ENCODE measurements at places on chromosomes 5 and 9.

DNA sequence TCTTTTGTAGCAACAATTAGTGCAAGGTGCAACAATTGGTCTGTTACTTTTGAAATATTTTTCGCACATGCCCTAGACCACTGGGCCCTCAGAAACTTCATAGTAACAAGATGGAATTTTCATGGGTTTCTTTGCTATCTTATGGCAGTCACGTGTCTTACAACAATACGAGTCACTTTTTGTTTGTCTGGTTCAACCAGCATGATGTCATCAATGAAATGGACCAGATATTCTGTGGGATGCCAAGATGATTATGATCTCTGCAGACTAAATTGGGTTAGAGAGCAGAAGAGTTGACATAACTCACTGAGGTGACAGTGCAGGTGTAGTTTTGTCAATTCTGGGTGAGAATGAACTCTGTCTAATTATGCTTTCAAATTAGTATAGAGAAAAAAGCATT, 239.6 kb upstream of the RIOK2 start:
- no peaks in the 10 kb centered on the region for H3K4me1 ChIP-seq
- no peak for DNase-seq
- H3K27ac ChIP-seq, result no peak overlapping the region

DNA sequence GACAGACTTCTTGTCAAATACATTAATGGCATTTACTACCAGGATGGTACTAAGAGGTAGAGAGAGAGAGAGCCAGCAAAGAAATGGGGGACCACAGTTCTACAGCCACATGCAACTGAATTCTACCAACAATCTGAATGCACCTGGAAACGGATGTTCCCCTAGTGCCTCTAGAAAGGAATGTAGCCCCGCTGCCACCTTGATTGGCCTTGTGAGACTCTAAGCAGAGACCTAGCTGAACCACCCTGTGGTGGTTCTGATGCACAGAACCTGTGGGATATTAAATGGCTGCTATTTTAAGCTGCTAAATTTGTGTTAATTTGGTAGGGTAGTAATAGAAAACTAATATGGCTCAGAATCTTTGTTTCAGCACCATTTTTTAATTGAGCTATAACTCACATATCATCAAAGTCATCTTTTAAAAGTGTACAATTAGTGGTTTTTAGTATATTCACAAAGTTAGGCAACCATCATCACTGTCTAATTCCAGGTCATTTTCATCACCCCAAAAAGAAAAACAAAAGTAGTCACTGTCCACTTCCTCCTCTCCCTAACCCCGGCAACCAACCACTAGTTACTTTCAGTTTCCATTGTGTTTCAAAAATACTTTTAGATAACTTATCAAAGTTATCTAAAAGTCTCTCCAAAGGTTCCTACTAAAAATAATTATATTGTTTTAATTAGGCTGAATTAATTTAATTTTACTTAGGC, 51.7 kb downstream of the CPLANE1 start:
- peak; percentile 74 for DNase-seq
- H3K36me3 ChIP-seq, result no peaks in the 10 kb centered on the region
- H3K27me3 ChIP-seq, result no peaks in the 10 kb centered on the region
- H3K4me3 ChIP-seq, result peak overlapping the region; percentile 80
- H3K27ac ChIP-seq, result peak overlapping the region; percentile 31

GRCh38 chr5:75053304-75054133, 1.2 kb upstream of the GCNT4 start:
- H3K4me3 ChIP-seq, result peak overlapping the region; percentile 93
- peak overlapping the region; percentile 88 for H3K27ac ChIP-seq
- H3K36me3 ChIP-seq, result peaks cover 4% of the 10 kb centered on the region
- H3K4me1 ChIP-seq, result peaks cover 85% of the 10 kb centered on the region
- DNase-seq, result peak; percentile 76
- H3K27me3 ChIP-seq, result no peaks in the 10 kb centered on the region

GRCh38 chr5:10562201-10563109, 1.4 kb upstream of the ANKRD33B start:
- peaks cover 4% of the 10 kb centered on the region for H3K27me3 ChIP-seq
- H3K27ac ChIP-seq, result no peak overlapping the region
- H3K4me1 ChIP-seq, result peaks cover 28% of the 10 kb centered on the region
- no peak overlapping the region for H3K4me3 ChIP-seq

DNA sequence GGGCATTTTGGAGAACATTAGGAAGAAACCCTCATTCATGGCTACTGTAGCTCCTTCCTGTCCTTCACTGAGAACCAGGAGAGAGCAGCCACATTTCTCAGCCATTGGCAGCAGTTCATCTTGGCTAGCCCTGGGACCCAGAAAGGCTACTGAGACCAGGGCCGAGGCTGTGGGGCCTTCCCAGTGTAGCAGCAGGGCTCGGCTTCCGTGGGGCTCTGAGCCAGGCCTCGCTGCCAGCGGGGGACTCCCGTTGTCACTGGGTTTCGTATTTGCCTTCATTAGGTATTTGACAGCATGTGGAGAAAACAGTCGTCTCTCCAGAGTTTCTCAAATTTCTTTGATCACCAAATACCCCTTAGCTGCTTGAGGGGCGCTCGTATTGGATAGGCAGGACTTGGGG, 37.3 kb upstream of the PRDM12 start:
- no peak overlapping the region for H3K4me3 ChIP-seq
- no peaks in the 10 kb centered on the region for H3K4me1 ChIP-seq
- no peaks in the 10 kb centered on the region for H3K27me3 ChIP-seq
- no peak for DNase-seq

GRCh38 chr5:148659641-148660345, 5.5 kb upstream of the HTR4 start:
- peaks cover 10% of the 10 kb centered on the region for H3K27me3 ChIP-seq
- DNase-seq, result no peak
- H3K4me1 ChIP-seq, result no peaks in the 10 kb centered on the region
- H3K27ac ChIP-seq, result no peak overlapping the region
- no peaks in the 10 kb centered on the region for H3K36me3 ChIP-seq

DNA sequence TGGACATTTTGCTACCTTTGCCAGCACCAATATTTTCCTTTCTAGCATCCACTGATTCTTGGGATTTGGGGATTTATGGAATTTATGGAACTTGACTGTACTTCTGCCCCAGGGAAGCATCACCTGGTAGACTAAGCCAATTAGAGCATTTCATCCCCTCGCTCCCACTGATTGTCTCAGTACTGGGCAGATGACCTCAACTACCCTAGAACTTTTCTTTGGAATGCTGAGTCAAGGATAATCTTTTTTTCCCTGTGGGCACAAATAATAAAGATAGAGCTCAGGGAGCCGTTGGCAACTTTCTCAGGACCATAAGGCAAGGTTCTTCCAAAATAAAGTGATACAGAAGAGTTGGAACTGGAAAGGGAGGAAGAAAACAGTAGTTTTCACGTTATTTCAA, 438.4 kb downstream of the PLK2 start:
- H3K4me1 ChIP-seq, result no peaks in the 10 kb centered on the region
- H3K27me3 ChIP-seq, result no peaks in the 10 kb centered on the region
- no peak overlapping the region for H3K4me3 ChIP-seq
- no peaks in the 10 kb centered on the region for H3K36me3 ChIP-seq

- H3K4me3 ChIP-seq, result no peak overlapping the region
- H3K27me3 ChIP-seq, result no peaks in the 10 kb centered on the region
- no peak overlapping the region for H3K27ac ChIP-seq
- peaks cover 49% of the 10 kb centered on the region for H3K36me3 ChIP-seq
These were observed 15.9 kb downstream of the DAP start for GRCh38 chr5:10745133-10745532.

- H3K27me3 ChIP-seq, result no peaks in the 10 kb centered on the region
- H3K4me1 ChIP-seq, result no peaks in the 10 kb centered on the region
- H3K36me3 ChIP-seq, result no peaks in the 10 kb centered on the region
- no peak overlapping the region for H3K4me3 ChIP-seq
These were observed 619.4 kb upstream of the KLF4 start for GRCh38 chr9:108108852-108109448.

- no peak overlapping the region for H3K4me3 ChIP-seq
- H3K27me3 ChIP-seq, result no peaks in the 10 kb centered on the region
- peaks cover 44% of the 10 kb centered on the region for H3K36me3 ChIP-seq
- H3K4me1 ChIP-seq, result no peaks in the 10 kb centered on the region
- no peak for DNase-seq
These were observed 11.3 kb downstream of the SLC23A1 start for GRCh38 chr5:139371482-139372435.

DNA sequence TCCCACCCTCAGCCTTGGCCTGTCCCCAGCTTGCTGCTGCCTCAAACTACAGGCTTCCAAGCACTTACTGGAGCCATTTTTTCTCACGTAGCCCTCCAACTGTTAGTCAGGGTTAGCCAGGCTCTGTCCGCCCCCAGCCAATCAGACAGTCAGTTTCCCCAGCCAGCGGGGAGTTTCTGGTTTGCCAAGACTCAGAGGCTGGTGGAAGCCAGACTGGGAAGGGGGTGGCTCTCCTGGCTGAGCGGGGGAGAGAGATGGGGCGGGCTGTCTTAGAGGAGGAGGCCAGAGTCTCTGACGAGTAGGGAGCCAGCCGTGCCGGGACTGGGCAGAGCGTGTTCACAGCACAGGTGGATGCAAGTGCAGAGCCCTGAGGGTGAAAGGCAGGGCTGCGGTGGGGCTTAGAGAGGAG, 15.3 kb downstream of the PROP1 start:
- peaks cover 4% of the 10 kb centered on the region for H3K4me1 ChIP-seq
- H3K36me3 ChIP-seq, result no peaks in the 10 kb centered on the region
- peaks cover 4% of the 10 kb centered on the region for H3K27me3 ChIP-seq
- no peak overlapping the region for H3K27ac ChIP-seq

- no peak overlapping the region for H3K27ac ChIP-seq
- DNase-seq, result no peak
- no peaks in the 10 kb centered on the region for H3K4me1 ChIP-seq
- no peaks in the 10 kb centered on the region for H3K27me3 ChIP-seq
- no peaks in the 10 kb centered on the region for H3K36me3 ChIP-seq
These were observed 274.3 kb upstream of the TRPC7 start for GRCh38 chr5:136639616-136640015.

DNA sequence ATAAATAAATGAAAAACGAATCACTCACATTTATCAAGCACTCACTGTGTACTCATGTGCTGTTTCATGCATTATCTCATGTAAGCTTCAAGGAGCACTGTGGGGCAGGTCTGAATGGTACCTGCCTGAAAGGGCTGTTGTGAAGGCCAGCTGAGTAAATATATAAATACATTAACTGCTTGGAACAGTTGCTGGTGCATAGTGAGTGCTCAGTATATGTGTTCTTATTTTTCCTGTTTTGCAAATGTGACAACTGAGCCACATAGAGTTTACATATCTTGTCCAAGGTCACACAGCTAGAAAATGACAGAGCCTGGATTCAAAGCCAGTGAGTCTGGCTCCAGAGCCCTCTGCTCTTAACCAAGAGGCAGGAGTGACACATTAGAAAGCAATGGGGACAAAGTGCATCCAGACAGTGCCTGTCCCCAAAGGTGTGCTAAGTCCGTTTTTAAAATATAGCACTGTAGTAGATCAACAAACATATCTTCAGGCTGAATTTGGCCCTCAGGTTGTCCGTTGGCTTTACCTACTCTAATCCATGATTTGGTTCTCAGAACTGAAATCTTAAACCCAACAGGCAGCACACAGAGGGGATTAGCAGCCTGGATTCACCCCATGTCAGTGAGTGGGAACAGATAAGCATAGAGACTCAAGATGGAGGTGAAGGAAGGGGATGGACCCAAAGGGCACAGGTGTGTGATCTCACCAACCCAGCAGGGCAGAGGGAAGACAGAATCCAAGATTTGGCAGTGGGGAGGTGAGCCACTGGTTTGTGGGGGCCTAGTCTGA, 70.8 kb downstream of the WWC1 start:
- H3K4me3 ChIP-seq, result no peak overlapping the region
- peaks cover 3% of the 10 kb centered on the region for H3K27me3 ChIP-seq

DNA sequence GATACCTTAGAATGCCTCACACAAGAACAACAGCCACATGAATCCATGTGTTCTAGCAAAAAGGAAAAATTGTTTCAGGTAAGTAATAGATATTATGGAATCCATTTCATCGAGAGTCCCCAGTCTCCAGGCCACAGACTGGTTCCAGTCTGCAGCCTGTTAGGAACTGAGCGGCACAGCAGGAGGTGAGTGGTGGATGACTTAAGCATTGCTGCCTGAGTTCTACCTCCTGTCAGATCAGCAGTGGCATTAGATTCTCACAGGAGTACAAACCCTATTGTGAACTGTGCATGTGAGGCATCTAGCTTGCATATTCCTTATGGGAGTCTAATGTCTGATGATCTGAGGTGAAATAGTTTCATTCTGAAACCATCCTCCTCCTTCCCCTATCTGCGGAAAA, 207.0 kb downstream of the CSNK1G3 start:
- H3K4me3 ChIP-seq, result no peak overlapping the region
- no peaks in the 10 kb centered on the region for H3K4me1 ChIP-seq
- no peaks in the 10 kb centered on the region for H3K27me3 ChIP-seq
- DNase-seq, result no peak
- no peak overlapping the region for H3K27ac ChIP-seq
- H3K36me3 ChIP-seq, result no peaks in the 10 kb centered on the region

GRCh38 chr9:1319436-1319835, 269.3 kb downstream of the DMRT2 start:
- no peak for DNase-seq
- no peaks in the 10 kb centered on the region for H3K4me1 ChIP-seq
- no peak overlapping the region for H3K27ac ChIP-seq
- H3K4me3 ChIP-seq, result no peak overlapping the region
- no peaks in the 10 kb centered on the region for H3K27me3 ChIP-seq
- no peaks in the 10 kb centered on the region for H3K36me3 ChIP-seq

DNA sequence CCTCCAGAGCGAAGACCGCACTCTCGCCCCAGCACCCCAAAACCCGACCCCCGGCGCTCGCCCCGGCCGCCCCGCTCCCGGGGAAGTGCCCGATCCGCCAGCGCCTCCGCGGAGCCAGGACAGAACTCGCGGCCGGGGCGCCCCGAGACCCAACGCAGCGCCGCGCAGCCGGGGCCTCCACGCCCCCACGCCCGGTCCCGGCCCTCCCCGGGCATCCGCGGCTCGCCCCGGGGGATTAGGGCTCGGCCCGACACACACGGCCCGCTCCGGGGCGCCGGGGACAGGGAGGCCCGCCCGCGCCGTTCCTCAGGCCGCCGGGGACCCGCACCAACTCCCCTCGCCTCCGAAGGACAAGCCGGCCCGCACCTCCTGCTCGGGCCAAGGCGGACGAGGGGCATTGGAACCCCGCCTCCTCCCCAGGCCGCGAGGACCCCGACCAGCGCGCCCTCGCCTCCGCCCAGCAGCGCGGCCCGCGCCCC, 544 bp downstream of the FNBP1 start:
- H3K27me3 ChIP-seq, result no peaks in the 10 kb centered on the region
- peak overlapping the region; percentile 87 for H3K27ac ChIP-seq
- peaks cover 64% of the 10 kb centered on the region for H3K4me1 ChIP-seq
- H3K36me3 ChIP-seq, result no peaks in the 10 kb centered on the region
- DNase-seq, result no peak

DNA sequence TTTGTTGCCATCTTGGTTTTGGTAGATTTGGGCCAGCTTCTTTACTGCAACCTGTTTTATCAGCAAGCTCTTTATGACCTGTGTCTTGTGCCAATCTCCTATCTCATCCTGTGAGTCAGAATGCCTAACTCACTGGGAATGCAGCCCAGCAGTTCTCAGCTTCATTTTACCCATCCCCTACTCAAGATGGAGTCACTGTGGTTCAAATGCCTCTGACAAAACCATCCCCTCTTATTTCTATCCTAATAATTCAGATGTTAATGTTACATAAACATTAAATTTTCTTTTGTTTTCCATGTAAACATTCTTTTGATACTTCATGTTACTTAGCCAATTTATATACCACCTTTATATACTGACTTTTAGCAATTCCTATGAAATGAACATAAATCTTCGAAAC, 746.3 kb downstream of the CDH18 start:
- H3K36me3 ChIP-seq, result no peaks in the 10 kb centered on the region
- no peak overlapping the region for H3K27ac ChIP-seq
- no peaks in the 10 kb centered on the region for H3K4me1 ChIP-seq
- H3K4me3 ChIP-seq, result no peak overlapping the region
- H3K27me3 ChIP-seq, result no peaks in the 10 kb centered on the region
